ENCODE measurements at places on chromosomes 1 and 21.

DNA sequence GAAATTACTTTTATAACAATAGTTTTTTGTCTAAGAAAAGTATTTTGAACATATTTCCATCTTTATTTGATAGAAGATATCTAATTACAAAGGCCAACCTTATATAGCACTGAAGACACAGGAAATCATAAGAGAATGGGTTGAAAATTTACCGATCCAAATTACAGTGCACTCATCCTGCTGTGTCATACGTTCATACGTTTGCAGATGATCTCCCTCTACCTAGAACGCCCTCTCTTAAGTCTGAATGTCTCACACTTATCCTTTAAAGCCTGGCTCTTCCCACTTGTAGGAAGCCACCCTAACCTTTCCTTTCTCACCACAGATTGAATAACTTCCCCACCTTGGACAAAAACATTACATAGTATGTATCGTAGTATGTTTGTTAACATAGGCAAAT is 9.3 kb downstream of the ASH1L start:
- DNase-seq, result peak; percentile 20

- DNase-seq, result no peak
Observed at GRCh38 chr1:6127587-6128163, 52.4 kb downstream of the CHD5 start.

DNA sequence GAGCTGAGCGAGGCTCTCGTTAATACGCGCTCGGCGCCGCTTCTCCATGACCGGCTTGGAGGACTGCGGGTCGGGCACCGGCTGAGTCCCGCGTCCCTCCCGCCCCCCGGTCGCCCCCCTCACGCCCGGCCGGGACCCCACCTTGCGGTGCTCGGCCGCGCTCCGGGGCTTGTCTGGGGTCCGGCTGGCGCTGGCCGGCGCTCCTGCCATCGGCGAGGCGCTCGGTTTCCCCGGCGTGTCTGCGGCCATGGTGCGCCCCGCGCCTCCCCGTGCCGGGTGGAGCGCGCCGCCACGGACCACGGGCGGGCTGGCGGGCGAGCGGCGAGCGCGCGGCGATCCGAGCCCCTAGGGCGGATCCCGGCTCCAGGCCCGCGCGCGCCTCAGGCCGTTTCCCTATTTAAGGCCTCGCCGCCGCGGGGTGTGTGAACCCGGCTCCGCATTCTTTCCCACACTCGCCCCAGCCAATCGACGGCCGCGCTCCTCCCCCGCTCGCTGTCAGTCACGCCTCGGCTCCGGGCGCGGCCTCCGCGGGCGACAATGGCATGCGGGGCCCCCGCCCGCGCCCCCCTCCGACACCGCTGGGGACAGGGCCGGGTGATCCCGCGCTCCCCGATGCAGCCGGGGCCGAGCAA is at the start of gene HES4:
HES4 (minus strand) TSS at position 373 of the 632 bp plus-strand sequence; CDS start at position 249, 124 bp downstream.
- peak; percentile 91 for DNase-seq

DNA sequence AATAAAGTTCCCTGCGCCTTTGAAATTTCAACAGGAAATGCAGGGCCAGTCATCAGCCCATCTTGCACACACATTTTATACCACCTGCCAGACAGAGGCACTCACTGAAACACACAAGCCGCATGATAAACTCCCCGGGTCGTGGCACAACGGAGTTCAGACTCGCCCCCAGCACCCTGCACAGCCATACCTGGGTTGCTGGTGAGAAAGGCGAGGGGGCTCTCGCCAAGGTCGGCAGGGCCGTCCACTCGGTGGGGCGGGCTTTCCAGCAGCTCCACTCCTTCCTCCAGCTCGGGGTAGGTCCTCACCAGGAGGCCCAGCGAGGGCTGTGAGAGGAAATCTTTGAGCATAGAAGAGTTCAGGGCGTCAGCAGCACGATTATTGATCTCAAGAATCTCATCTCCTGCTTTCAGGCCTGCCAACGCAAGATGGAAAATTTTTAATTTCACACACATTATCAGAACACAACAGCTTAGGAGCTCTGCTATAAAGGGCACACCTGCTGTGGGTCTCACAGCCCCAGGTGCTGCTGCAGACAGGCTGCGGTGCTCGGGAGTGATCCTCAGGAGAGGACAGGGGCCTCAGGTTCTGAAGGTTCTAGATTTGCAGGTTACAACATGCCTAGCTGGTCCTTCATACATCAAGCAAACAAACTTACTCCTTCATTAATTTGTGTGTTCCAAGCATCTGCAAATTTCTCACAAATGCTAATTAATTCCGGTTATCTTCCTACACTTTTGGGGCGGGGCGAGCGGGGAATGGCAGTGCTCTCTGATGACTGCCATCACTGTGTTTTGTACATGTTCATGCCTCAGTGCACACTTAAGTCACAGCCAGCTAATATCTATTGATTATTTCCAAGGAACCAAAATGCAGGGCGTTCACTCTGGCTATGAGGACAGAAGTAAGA is 144.2 kb upstream of the KRTAP19-8 start:
- DNase-seq, result no peak

DNA sequence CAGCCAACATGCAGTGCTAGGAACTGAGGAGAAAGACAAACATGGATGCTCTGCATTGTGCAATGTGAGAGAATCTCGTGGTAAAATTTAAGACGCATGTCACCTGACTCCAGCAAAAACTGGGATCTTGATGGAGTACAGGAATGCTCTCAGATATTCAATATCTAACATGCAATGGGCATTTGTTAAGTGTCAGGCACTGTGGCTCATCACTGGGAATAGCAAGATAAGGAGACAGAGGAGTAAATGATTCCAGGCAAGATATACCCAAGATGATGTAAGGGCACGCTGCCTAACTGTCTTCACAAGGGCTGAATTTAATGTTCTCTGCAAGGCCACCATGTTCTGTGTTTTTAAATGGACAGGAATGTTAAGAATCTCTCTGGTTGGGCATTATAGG is 67.8 kb downstream of the LPAR3 start:
- DNase-seq, result no peak

GRCh38 chr1:28509705-28510272 is 3.9 kb downstream of the RCC1 start:
- no peak for DNase-seq

Data from NCI-H2227 treated with DMSO at 0.1 percent for 48 hours (cell line).